ENCODE measurements at places on chromosomes 7 and 10.

- DNase-seq: no peak
These were observed 989 bp downstream of the SRPK2 start for GRCh38 chr7:105387508-105388355.

DNA sequence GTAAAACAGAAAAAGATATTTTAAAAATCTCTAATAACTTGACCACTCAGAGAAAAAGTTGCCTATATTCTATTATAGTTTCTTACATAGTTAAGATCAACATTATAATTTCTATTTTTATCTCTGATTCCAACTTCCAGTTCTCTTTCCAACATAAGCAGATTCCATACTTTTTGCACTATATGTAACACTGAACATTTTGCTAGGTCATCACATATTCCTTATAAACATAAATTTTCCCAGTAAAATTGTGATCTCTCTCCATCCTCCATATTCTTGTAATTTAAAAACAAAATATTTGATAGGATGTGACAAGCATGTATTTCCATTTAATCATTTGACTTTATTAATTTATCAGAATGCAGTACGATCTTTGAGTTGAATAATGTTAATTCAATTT lies 170.4 kb upstream of the THSD7A start:
- DNase-seq: no peak

GRCh38 chr10:6748981-6749635 lies 169.0 kb upstream of the PRKCQ start:
- no peak for DNase-seq

- DNase-seq: no peak
These were observed 45.4 kb downstream of the NT5C2 start for GRCh38 chr10:103147645-103148044.

GRCh38 chr10:129122846-129123245 lies 344.2 kb upstream of the MGMT start:
- DNase-seq: no peak

- no peak for DNase-seq
These were observed 19.4 kb downstream of the TUBAL3 start for GRCh38 chr10:5385224-5385623.

DNA sequence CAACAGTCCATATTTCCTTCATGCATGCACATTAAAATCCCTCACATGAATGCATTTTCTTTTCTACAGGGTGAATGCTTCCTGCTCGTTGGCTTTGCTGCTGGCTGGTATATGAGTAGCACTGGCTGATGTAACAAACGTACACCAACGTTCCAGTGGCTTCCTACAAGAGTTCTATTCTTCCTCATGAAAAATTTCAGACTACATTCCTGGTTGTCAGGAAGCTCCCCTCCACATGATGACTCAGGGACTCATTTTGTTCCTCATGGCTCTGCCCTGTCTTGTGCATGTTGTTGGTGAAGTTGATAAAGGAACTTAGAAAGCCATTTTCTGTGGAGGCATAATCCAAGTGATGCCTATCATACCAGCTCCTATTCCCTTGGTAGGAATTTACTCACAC lies 470.7 kb upstream of the KLF6 start:
- no peak for DNase-seq

DNA sequence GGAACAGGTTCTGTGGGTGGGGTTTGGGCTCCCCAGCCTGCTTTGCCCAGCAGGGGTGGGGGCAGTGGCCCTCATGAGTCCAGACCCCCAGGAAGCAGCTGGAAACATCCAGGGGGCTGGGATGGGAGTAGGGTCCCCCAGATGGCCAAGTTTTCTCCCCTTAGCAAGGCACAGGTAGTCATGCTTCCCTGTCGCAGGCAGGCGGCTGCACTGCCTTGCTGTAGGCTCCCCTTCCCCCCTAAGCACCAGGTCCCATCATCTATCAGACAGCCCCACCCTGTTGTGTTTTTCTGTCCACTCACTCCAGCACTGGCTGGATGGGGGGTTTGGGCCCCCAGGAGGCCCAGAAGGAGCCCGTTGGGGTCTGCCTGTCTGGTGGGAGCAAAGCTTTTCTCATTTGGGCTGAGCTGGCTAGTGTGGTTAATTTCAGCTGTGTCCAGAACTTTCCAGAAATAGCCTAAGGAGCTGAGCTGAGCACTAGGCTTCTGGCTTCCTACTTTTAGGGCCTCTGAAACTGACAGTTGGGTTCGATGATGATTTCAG lies 7.9 kb downstream of the BRI3 start:
- no peak for DNase-seq

DNA sequence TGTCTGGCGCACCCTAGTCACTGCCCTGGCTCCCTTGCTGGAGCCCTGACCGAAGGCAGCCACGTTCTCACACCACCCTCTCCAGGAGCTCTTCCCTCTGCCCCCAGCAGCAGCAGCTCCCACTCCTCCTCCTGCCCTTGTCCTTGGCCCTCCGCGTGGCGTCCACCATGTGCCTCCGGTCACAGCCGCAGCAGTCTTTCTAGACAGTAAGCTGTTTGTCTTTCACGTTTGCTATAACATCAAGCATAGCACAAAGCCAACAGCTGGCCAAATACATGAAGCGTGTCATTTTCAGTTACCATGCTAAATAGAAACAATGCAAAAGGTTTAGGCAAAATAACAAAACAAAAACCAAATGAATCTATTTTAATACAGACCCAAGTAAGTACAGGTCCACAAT lies 3.3 kb downstream of the PITRM1 start:
- DNase-seq: no peak

- DNase-seq: no peak
These were observed 759.4 kb downstream of the CNTNAP2 start for GRCh38 chr7:146875981-146876380.

GRCh38 chr10:22086730-22087401 lies 83.3 kb upstream of the DNAJC1 start:
- no peak for DNase-seq

GRCh38 chr7:105752671-105753275 lies 123.6 kb downstream of the ATXN7L1 start:
- no peak for DNase-seq

DNA sequence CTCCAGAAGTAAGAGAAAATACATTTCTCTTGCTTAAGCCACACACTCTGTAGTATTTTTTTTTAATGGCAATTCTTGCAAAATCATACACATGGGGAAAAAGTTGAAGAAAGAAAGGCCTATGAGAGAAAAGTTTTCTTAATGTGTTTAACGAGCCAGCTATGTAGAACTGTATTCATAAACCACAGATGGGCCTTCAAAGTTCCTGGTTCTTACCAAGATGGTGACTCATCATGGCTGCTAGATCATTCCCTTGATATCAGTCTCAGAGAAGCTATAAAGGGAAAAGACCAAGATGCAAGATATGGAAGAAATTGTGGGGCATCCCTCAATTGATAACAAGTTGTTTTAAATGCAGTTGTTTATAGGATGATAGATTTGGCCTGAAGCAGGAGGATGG lies 992.7 kb upstream of the MBL2 start:
- DNase-seq: no peak

GRCh38 chr7:116828281-116828680 lies 34.1 kb upstream of the CAPZA2 start:
- no peak for DNase-seq

- no peak for DNase-seq
These were observed 94.3 kb upstream of the PDE1C start for GRCh38 chr7:32164341-32164996.

GRCh38 chr10:57849691-57850357 lies 417.9 kb downstream of the IPMK start:
- no peak for DNase-seq

DNA sequence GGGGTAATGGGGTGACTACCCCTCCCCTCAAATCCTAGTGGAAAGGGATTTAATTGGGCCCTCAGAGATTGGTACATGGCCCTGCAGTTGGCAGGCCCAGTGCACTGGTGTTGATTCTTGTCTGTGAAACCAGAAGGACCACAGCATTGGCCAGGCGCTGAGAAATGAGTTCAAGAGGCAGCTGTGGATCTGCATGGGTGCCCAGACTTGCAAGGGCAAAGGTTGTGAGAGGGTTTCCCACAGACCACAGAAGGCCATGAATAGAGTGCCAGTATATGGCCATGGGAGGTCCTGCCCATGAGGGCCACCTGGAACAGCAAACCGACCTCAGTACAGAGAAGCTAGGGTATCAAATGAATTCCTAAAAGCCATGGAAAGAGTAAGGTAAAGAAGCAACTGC lies 32.9 kb downstream of the TMEM168 start:
- no peak for DNase-seq

DNA sequence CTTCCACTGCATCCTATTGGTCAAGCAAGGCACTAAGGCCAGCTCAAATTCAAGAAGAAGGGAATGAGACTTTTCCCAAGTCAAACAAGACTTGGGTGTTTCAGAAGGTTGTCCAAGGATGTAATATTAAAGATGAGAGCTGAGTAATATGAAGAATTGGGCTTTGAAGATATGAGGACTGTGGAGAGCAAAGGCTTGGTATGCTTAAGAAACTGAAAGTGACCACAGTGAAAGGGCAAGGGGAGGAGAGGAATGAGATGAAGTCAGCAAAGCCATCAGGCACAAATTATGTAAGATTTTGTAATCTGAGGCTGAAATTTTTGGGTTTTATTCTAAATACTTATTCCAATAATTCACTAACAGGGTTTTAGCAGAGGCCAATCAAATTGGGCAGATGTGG lies 38.6 kb upstream of the NPY start:
- DNase-seq: no peak

GRCh38 chr7:40673285-40673684 lies 538.5 kb downstream of the SUGCT start:
- DNase-seq: no peak

DNA sequence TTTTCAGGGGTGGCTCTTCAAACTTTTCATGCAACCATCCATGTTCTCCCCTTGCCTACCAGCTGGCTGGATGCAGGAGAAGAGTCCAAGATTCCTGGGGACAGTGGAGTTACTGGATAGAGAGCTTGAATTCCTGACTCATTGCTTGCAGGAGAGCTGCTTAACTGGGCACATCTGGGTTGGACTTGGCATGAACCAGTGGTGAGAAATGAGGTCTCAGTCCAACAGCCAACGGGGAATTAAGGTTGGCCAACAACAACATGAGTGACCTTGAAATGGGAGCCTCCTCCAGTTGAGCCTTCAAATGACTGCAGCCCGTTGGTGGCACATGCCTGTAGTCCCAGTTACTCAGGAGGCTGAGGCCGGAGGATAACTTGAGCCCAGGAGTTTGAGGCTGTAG lies 58.1 kb upstream of the OPN4 start:
- no peak for DNase-seq

DNA sequence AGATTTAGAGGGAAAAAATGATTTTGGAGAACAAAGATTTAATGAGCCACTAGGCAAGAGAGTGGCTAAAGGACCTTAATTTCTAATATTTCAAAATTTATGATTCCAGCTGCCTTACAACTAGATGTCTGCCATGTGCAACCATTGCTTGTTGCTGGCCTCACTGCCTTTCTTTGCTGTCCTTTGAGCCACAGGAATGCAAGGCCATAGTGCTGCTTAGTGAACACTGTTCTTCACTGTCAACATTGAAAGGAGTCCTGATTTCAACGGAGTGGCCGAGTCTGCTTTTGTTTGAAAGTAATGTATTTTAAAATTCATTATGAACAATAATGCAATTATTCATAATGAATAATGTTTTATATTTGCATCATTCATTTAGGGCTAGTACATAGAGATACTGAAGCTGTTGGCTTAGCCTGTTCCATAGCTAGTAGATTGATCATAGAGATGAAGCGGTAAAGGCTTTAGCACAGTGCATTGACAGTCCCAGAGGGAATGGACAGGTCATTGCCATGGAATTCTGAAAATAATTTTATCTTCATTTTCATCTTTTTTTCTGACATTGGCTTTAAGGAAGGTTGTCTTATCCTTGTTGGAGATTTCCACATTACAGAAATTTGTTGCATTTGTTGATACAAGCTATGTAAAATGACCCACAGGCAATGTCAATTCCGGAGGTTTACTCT lies 544.1 kb downstream of the AUTS2 start:
- DNase-seq: no peak

DNA sequence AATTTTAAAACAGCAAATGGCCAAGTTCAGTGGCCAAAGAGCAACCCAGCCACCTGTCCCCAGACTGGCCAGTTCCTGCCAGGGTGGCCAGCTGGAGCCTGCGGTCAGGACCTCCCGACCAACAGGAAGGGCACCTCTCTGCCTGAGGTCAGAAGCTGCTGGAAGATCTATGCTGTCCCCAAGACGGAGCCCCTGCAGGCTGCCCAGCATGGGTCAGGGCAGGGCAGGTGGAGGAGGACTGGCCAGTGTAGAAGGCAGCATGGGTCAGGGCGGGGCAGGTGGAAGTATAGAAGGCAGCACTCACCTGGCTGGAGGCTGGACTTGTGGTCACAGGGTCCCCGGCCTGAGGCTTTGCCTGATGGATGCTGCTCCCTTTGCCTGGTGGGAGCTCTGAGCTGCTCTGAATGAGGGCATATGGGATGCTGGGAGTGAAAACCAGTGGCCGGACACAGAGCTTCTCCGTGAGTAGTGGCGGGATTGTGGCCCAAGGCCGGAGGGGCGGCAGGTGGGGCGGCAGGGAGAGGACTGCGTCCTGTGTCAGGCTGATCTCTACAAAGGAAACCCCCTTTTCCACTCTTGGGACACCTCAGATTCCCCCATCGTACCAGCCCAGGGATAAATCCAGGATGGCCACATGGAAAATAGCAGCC lies 229.2 kb downstream of the TCERG1L start:
- no peak for DNase-seq

DNA sequence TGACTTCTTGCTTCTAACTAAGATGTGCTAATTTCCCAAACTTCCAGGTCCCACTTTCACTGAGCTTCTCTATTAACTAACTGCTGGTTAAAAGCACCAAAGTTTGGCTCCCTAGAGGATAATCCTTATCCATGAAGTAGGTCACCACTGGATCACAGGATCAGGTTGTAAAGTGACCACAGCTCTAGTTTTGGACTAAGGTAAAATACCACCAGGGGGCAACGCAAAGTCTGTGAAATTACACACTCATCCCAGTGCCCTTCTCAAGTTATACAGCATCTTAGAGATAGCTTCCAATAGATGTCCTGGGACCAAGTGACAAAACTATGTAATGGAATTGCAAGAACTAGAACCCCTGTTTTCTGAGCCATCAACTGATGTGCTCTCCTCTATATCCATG lies 116.4 kb upstream of the ASAH2 start:
- no peak for DNase-seq

DNA sequence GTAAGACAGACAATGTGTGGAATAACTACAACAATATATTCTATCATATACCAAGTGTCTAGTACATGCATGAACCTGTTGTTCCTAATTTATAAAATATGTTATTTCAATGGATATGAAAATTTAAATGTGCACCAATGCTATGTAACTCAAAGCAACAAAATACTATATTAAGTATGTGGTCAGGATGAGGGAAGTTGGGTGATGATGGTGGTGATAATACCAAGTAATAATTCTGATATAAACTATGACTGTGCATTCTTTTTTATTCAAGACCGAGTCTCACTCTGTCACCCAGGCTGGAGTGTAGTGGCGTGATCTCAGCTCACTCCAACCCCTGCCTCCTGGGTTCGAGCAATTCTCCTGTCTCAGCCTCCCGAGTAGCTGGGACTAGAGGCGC lies 2.1 kb upstream of the FRA10AC1 start:
- no peak for DNase-seq

DNA sequence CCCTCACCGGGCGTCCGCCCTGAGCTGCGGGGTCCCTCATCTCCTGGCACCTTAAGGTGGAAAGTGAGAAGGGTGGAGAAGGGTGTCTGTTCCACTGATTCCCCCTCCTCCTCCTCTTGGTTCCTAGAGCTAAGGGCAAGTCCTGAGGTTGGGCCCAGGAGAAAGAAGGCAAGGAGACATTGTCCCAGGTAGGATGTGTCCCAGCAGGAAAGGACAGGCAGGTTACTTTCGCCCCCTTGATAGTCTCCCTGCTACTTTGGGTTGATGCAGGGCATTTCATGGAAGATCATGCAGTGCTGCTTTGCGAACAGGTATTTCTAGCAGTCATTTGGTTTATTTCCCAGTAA lies 582 bp downstream of the STEAP2 start:
- DNase-seq: no peak
